Panc1 (cell line): ENCODE measurements at places on chromosomes 6 and 20.

DNA sequence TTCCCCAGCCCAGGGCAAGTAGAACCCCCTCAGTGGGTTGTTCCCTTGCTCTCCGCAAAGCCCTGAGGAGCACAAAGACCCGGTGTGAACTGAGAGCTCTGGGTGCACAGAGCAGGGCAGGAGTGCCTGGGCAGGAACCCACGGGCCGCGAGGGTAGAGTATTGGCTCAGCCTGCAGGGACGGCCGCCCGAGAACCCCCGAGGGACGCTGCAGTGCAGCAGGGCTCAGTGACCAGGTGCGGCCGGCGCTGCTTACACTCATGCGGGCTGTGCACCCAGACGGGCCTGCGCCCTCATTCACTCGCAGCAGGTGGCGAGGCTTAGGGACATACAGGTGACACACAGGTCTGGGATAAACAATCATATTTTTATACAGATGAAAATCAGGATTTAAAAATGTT, 51.9 kb upstream of the PDE10A start:
- no peak for DNase-seq

- no peak for DNase-seq
Measured at GRCh38 chr20:49579874-49580812, 12.2 kb upstream of the PTGIS start.

- no peak for DNase-seq
Measured at GRCh38 chr20:50029697-50030461, 47.1 kb downstream of the SNAI1 start.

GRCh38 chr6:157768304-157768703, 54.7 kb upstream of the SNX9 start:
- no peak for DNase-seq

- DNase-seq = no peak
Measured at GRCh38 chr6:32244946-32245398, 21.1 kb upstream of the NOTCH4 start.

- DNase-seq = no peak
Measured at GRCh38 chr6:117924690-117925089, 17.6 kb downstream of the SLC35F1 start.
